ENCODE measurements at places on chromosomes 16 and 17.

GRCh38 chr17:77704048-77704815 lies 254.3 kb upstream of the TNRC6C start:
- no peak for DNase-seq

GRCh38 chr16:73956587-73957494 lies 339.8 kb upstream of the PSMD7 start:
- DNase-seq = peak; percentile 25

DNA sequence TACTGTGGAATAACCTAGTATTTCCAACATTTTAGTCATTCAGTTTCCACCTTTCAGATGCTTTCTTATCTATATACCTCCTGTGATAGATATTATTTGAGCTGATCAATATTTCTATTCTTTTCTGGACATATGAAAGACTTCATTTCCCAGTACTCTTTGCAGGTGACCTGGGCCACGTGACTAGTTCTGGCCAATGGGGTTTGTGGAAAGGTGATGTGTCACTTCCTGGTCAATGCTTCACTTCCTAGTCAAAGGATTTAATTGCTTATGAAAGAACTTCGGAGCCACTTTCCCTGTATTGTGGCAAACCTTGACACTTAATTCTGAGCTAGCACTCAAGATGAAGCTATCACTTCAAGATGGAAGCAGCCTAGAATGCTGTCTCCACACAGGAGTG lies 248.9 kb upstream of the FOXF1 start:
- no peak for DNase-seq

DNA sequence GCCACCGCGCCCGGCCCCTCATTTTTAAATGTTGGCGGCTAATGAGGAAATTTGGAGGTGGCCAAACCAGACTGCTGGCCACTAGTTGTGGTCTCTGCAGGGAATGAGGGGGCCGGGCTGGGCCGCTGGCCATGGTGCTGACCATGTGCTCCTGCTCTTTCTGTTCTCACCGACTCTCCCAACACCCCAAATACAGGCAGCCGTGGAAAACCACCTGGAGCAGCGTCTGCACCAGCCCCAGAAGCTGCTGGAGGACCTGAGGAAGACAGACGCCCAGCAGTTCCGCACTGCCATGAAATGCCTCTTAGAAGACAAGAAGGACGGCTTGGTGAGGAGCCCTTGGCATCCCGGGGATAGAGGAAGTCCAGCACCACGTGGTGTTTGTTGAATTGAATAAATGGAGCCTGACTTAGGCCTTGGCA lies 21.3 kb downstream of the OTOA start:
- DNase-seq = no peak

DNA sequence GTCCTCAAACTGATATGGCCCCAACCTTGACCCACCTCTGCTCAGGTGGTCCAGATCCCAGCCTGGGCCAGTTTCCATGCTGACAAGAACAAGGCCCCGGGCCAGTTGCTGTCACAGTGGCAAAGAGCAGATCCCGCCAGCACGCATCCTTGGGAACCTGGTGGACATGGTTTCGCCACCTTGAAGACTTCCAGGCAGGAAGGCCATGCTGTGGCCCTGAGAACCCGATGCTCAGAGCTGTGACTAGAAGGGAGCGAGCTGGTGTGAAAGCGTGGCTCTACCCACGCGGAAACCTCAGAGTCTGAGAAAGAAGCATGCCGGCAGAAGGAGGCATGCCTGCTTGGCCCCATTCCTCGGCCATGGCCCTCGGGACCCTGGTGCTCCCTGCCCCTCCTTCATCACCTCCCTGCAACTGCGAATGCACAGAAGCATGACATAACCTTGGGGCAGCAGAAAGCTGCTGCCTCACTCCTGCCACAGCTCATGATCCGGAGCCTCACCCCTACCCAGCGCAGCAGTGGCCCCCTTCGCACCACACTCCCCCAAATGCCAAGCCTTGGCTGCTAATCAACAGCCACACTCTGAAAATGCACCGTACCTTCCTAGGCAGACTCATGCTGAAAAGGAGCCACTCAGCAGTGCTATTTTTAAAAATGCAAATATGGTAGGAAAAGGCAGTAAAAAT lies 33.2 kb downstream of the UBE2O start:
- DNase-seq = peak; percentile 28

GRCh38 chr16:85458968-85459367 lies 154.2 kb upstream of the GSE1 start:
- no peak for DNase-seq

GRCh38 chr17:39462631-39463375 lies 1.5 kb downstream of the CDK12 start:
- peak; percentile 21 for DNase-seq

DNA sequence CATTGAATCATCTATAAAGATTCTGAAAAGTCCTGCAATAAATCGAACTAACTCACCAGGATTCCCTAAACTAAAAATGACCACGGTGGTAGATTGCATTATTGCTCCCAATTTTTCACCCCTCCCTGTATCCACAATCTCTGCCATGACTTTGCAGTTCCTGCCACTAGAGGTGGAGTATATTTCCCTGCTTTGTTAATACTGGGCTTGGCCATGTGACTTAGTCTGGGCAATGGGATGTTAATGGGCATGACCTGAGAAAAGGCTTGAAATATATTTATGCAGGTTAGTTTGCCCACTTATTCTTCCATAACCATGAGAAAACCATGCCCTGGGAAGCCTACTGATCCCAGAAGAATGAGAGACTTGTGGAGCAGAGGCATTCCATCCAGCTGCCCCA lies 59.1 kb downstream of the NOG start:
- DNase-seq = no peak

DNA sequence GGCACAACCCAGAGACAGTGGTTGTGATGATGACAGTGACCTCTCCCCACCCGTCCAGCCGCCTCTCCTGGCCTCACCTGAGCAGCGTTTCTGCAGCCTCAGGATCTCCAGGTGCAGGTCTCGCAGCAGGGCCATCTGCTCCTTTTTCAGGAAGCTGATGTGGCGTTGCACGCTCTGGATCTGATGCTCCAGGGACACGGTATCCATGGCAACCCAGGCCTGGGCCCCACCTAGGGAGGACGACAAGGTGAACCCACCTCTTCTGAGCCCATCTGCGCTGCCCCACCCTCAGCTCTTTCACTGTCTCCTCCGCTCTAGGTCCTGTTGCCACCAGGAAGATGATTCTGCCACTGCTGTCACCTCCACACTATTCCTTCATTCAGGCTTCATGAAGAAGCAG lies 14.5 kb downstream of the CCDC92B start:
- DNase-seq = no peak

GRCh38 chr17:27452828-27453227 lies 3.4 kb upstream of the KSR1 start:
- DNase-seq = no peak

- DNase-seq = no peak
These were observed 37.9 kb upstream of the CHMP6 start for GRCh38 chr17:80953471-80954315.

GRCh38 chr17:68257934-68258333 lies 10.1 kb downstream of the AMZ2 start:
- no peak for DNase-seq

DNA sequence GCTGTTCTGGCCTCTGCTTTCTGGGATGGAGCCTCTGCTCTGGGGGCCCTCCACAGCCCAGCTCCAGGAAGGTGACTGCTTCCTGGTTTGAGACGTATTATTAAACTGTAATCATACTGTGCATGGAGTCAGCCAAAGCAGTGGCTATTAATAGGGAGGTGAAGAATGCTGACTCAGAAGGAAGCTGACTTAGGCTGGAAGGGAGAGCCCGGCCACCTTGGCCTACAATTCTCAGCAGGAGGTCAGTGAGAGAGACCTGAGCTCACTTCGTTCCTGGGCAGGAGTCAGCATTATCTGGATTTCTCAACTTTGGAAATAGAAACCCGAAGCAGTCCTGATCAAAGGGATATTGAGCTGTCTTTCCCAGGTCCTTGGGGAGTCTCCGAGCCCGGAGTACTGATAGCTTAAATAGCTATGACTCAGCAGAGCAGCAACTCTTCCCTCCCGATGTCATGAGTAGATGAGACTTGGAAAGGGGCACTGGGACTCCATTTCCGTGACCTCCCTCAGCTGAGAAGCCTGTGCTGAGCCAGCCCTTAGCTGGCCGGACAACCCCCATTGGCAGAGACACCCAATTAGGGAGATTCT lies 91.8 kb downstream of the YPEL2 start:
- DNase-seq = no peak

- DNase-seq = no peak
These were observed 25.3 kb upstream of the WIPI1 start for GRCh38 chr17:68482576-68483041.

GRCh38 chr16:65489531-65490023 lies 367.7 kb upstream of the CDH11 start:
- DNase-seq = no peak

GRCh38 chr16:15398618-15399316 lies 3.2 kb downstream of the MPV17L start:
- no peak for DNase-seq

DNA sequence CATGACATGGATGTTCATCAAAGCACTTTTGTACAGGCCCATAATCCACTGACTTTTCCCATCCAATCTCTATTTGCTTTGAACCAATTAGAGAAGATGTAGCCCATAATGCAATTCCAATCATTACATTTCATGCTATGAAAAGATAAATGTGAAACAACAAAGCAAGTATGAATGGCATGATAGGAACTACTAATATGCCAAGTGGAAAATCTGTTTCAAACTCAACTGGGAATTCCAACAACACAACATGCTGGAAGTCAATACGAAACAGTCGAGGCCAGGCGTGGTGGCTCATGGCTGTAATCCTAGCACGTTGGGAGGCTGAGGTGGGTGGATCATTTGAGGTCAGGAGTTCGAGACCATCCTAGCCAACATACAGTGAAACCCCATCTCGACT lies 39.6 kb upstream of the TMEM97 start:
- DNase-seq = no peak

DNA sequence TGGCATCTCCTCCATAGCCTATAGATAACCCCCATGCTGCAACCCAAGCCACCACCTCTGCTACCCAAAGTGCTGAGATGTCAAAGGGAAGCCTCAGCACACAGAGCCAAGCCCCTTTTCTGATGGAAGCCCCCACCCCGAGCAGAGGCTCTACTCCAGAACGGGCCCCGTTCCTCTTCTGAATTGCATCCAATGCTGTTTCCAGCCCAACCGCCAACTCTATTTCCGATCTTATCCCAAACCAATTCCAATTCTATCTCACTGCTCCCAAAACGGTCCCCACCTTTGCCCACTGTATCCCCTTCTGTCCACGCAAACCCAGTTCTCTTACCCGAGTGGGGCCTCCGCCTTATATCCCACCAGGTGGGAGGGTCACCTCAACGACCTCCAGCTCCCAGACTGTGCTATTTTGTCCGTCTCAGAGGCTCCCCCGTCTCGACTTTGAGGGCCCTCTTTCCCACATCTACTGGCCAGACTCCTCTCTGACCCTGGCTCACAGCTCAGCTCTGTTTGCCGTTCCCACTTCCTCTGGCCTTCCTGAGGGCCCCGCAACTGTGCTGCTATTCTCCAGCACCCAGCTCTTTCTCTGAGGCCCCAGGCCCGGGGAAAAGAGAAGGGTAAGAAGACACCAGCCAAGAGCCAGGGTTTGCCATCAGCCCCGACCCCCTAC lies 487 bp downstream of the SRL start:
- DNase-seq = no peak

DNA sequence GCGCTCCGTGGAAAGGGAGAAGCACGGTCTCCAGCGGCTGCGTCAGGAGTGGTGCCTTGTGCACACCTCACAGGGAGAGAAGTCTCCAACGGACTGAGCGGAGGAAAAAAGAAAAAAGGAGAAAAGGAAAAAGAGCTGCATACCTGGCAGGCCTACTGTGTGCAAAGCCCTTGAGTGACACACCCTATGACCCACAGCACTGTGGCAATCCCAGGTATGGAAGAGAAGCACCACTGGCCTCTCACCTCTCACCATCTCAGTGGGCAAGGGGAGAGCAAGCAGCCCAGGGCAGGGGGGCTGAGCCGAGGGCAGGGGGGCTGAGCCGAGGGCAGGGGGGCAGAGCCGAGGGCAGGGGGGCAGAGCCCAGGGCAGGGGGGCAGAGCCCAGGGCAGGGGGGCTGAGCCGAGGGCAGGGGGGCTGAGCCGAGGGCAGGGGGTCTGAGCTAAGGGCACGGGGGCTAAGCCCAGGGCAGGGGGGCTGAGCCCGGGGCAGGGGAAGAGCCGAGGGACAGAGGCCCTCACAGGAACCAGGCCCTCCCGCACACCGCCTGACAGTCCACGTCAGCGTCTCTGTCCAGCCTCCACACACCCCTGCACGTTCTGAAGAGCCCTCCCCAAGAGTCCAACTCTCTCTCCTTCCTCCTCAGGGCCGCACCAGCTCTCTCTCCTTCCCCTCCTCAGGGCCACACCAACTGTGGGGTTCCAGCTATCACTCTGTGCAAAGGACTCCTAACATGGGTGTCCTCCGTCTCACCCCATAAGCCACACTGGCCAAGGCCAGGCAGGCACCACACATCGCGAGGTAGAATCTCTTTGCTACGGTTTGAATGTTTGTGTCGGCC lies 105.8 kb downstream of the ZNF778 start:
- no peak for DNase-seq

DNA sequence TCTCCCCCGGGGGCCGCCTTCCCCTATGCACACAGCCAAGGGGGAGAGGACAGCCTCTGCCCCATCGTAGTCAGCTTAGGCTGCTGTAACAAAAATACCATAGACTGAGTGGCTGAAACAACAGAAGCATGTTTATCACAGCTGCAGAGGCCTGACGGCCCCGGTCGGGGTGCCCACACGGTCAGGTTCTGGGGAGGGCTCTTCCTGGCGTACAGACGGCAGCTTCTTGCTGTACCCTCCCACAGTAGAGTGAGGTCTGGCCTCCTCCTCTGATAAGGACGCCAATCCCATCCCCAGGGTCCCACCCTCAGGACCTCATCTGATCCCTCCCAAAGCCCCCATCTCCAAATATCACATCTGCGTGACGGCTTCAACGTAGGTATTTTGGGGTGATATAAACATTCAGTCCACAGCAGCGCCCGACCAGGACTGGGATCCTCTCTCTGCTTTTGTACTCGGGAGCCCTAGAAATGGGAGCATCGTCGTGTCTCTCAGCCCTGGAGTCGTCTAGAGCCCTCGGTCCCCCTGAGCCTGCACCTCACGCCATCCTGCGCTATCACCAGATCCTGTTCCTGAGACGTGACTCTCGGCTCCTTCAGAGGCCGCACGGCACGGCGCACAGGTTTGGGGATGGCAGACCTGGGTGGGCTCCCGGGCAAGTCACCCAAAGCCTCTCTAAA lies 67.8 kb downstream of the RPH3AL start:
- no peak for DNase-seq

DNA sequence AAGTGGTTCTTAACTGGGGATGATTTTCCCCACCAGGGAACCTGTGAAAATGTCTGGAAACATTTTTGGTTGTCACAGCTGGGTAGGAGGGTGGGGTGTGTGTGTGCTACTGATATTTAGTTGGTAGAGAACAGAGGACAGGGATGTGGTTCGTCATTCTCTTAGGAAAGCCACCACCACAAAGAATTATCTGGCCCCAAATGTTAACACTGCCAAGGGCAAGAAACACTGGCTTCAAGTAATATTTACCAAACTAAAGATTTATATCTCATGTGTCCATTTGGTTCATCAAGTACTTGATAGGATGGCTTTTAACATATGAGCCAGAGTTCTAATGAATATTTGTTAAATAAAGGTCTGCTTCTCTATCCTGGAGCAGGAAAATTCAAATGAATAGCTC lies 19.5 kb downstream of the MPHOSPH6 start:
- no peak for DNase-seq
